Motor neuron (in vitro differentiated cells): ENCODE measurements at places on chromosomes 2 and 18. TPM values are rescaled to one million over a fixed set of nuclear protein-coding genes. Genes with fewer than 3 reads are reported as not detected.

DNA sequence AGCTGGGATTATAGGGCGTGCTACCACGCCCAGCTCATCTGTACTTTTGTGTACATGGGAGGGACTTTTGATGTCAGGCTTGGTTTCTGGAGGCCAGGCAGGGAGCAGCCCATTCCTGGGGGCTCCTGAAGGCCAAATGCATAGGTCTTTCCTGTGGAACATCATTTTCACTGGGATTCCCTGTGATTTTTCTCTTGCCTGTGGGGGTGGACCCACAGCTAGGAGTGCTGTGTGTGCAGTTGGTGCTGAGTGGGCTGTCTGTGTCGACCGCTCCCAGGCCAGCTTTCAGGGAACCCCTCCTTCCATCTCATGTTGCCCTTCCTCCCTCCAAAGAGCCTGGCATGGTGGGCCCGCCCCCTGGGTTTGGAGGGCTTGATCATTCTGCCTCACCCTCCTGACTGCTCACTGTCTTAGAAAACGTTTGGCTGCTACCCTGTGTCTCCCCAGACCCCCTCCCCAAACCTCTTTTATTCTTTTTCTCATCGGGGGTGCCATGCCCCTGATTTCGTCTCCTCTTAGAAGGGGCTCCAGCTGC, 10.5 kb downstream of the EFHD1 start:
- no peak for ATAC-seq

NT5DC4 gene
- total RNA-seq: 1.8 TPM in 1 of 2 replicates, not detected in the other

DNA sequence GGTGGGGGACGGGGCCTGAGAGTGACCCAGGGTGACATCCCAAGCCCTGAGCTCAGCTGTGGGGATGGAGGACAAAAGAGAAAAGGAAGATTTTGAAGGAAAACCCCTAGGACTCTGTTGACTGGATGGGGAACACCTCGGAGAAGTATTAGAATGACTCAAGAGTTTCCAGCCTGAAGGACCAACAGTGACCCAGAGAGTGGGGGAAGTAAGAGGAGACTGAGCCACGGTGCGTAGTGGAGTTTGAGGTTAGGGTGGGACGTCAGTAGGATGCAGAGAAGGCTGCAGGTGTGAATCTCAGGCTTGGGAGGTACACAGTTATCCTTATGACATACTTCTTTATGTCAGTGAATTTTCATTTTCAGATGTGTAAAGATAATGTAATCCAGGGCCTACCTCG, 119.5 kb downstream of the NCK2 start:
- no peak for ATAC-seq

DNA sequence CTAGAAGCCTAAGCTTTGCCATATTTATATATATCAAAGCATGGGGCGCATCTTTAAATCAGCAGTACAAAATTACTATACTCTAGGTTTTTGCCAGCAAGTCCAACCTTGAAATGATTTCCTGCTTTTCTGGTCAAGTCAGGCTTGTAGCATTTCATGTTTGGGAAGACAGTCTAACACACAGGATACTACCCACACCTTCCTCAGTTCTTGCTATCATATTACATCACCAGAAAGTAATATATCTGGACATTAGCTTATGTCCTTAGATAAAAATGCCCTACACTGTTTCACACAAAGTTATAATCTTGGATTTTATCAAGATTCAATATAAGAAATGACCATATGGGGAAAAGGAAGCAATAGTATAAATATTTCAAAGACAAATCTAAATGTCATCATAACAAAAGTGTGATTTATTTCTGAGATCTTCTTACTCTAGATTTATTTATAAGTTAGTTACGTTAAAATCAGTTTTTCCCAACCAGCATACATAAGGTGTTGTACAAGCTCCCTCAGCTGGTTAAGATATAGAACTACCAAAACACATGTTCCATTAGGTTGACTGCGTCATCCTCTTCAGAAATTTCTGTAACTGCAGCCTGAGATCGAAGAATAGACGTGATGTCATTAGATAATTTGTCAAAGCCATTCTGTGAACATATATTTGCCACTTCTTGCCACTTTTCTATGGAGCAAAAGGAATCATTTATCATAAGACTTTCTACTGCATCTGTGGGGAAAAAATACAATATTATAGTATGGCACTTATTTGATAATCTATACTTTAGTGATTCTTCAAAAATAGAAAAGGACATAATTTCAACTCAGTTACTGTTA, 56.6 kb downstream of the CLHC1 start:
- peak; percentile 96 for ATAC-seq

BAZ2B gene
- total RNA-seq: 133 and 156 TPM in 2 replicates

GRCh38 chr2:192571636-192572035, 376.9 kb upstream of the TMEFF2 start:
- ATAC-seq: no peak

GRCh38 chr2:144698156-144698555, 178.2 kb upstream of the ZEB2 start:
- ATAC-seq: no peak

DNA sequence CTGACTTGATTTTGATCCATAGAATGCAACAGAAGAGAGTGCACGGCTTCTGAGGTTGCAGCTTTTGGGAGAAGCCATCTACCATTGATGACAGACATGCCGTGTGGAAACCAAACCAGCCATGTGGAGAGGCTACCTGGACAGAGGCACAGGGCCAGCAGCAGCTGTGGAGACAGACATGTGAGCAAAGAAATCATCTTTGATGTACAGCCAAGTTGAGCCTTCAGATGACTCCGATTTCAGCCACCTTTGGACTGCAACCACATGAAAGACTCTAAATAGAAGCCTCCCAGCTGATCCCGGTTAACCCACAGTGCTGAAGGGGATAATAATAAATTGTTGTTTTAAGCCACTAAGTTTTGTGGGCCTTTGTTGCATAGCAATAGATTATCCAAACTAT, 54.2 kb downstream of the TSN start:
- ATAC-seq: no peak

SIX3 gene
- total RNA-seq: 0.25 and 0.32 TPM in 2 replicates

SLC16A14 gene
- 23.2 and 23.5 TPM in 2 replicates for total RNA-seq

- ATAC-seq: no peak
These were observed 50.4 kb downstream of the POLR1A start for GRCh38 chr2:86055314-86055713.

GRCh38 chr2:36609507-36609906, 11.5 kb upstream of the FEZ2 start:
- no peak for ATAC-seq

- peak; percentile 83 for ATAC-seq
These were observed 8.7 kb downstream of the FAM178B start for GRCh38 chr2:96977631-96978195.

DNA sequence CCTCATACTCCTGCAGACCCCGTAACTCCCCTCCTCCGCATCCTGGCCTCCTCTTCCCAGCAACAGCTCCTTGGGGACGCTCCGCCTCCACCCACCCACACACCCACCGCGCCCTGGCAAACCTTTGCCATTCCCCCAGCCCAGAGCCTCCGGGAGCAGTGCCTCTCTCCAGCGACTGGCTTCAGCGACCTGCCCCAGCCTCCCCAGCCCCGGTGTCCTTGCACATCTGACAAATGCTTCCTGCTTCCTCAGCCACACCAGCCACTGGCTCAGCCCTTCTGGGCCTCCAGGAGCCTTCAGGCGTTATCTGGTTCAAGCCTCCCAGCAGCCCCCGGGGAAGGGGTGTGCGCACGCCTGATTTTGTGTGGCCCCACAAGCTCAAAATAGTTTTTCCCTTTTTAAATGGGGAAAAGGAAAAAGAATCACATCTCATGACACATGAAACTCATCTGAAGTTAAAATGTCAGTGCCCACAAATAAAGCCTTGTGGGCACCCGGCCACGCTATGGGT, 14.2 kb downstream of the ESPNL start:
- no peak for ATAC-seq

DNA sequence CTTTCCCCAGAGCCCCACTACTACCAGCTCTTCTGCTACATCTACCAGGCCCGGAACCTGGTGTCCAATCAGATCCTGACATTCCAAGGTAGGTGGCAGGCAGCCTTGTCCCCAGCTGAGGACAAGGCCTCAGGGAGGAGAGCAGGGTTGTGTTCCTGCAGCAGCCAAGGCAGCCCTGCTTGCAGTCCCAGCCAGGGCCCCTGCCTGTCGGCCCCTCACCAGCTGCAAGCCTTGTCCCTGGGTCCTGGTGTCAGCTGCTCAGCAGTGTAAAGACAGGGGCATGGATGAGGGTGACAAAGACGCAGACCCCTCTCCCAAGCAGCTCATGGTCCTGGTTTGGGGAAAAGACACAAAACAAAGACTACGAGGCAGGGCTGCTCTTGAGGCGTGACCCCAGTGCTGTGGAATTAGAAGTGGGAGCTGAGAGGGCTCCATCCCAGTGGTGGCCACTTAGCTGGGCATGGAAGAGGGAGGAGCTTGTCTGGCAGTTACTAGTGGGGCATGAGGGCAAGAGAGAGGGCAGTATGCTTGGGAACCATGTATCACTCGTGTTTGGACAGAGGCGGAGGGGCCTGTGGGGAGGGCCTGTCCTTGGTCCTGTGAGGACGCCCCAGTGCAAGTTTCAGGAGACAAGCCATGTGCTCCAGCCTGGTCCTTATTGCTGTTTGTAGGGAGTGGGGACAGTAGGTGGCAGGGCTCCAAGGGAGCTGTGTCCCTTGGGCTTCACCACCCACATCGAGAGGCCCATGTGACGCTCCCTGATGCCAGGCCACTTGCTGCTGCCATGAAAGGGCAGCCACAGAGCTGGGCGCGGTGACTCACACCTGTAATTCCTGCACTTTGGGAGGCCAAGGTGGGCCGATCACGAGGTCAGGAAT, 47.5 kb downstream of the LMAN2L start:
- no peak for ATAC-seq

CD226 gene
- 0.22 and 1.5 TPM in 2 replicates for total RNA-seq

DNA sequence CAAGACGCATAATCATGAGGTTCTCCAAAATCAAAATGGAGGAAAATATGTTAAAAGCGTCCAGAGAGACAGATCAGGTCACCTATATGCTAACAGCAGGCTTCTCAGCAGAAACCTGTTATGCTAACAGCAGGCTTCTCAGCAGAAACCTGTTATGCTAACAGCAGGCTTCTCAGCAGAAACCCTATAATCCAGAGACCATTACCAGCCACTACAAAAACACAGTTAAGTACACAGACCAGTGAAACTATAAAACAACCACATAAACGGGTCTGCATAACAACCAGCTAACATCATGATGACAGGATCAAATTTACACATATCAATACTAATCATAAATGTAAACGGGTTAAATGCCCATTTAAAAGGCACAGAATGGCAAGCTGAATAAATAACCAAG, 1548.4 kb upstream of the TMEFF2 start:
- no peak for ATAC-seq

- ATAC-seq: no peak
These were observed 211.4 kb upstream of the THUMPD2 start for GRCh38 chr2:39990335-39990900.

DNA sequence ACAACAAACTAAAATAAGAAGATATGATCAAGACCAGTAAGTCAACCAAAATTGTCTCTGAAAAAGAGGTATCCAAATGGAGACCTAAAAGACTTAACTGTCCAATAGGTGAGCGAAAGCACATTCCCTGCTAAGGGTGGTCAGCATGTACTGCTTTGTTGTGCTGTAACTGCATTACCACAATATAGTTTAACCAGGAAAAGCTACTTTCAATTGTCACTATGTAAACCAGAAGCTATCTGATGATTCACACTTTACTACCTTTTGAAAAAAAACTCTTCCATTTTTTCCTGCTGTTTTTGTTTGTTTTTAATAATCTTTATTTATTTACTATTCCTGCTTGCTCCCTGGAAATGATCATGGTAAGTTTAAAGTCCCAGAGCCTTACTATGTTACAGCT, 36.1 kb downstream of the ASXL2 start:
- no peak for ATAC-seq

- ATAC-seq: no peak
These were observed 45.6 kb downstream of the MREG start for GRCh38 chr2:215967590-215968378.

THSD7B gene
- total RNA-seq: 1.4 and 2.5 TPM in 2 replicates

- ATAC-seq: no peak
These were observed 178.8 kb downstream of the PRKCE start for GRCh38 chr2:45830322-45830721.

DNA sequence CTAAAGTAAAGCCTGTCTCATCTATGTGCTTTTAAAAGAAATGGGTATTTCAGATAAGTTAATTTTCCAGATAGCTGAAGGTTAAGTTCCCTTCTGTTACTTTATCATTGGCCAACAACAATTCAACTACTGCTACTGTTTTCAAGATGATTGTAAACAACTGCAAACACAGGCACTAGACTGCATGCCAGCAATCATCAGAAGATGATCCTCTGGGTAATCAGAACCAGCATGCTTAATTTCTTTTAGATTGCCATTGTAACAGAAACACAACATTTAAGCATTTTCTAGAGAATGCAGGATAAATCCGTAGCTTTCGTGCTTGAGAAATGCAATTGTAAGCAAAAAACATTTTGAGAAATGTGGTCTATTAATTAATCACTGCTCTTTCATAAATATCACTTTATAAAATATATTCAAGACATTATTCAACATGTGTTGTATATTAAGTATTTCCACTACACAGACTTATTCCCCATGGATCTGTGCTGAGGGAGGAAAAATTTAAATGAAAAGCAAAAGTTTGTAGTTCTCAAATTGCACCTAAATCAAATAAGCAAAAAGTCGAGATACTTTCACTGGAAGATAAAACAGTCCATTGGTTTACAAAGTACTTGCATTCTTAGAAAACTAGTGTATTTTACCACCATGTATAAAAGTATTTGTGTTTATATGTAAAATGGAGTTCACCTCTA, 133.7 kb downstream of the ATL2 start:
- ATAC-seq: no peak

DNA sequence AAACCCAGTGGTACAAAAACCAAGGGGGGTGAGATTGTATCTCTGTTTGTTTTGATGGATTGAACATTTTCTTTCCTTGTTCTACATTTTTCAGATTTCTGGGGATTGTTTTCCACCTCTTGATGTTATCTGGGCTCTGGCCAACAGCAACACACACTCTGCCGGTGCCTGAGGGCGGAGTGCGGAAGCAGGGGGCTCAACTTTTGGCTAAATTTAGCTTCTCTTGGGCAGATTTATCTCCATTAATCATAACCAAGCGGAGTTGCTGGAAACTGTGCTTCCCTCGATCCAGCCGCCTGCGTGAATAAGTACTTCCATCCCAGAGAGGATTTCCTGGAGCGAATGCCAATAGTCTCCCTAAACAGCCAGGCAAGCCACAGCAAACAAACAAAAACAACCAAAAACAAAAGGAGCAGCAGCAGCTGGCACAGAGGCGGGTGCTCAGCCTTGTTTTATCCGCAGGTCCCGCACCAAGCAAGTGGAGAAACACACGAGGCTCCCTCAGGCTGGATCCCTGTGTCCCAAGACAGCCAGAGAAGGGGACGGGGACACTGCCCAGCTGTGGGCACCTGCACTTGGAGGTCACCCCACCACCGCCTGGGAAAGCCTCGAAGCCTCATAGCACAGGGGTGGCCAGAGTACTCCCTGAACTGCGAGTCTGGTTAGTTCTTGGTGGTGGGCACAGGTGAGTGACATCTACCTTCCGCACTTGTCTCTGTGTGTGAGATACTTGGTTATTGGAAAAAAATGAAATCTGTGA, 143.4 kb downstream of the NDUFA10 start:
- ATAC-seq: no peak

RGPD4 gene
- total RNA-seq: 0.15 and 0.27 TPM in 2 replicates

MTERF4 gene
- total RNA-seq: 25.9 and 28.3 TPM in 2 replicates

VWC2L gene
- total RNA-seq: 1.00 and 1.5 TPM in 2 replicates

GRCh38 chr2:137776697-137777096, 187.6 kb upstream of the HNMT start:
- ATAC-seq: no peak

- ATAC-seq: no peak
These were observed 19.9 kb upstream of the TMEM18 start for GRCh38 chr2:696999-697627.

- ATAC-seq: no peak
These were observed 42.8 kb upstream of the MAP2 start for GRCh38 chr2:209381091-209381490.
